Activated CD4-positive, CD25-positive, alpha-beta regulatory T cell treated with anti-CD3 and anti-CD28 coated beads, Interleukin-2, amount 50 U/mL, for 72 hours (primary cell): ENCODE measurements at places on chromosomes 1 and 21.

- DNase-seq: no peak
Measured at GRCh38 chr1:240151136-240151735, 59.6 kb downstream of the FMN2 start.

DNA sequence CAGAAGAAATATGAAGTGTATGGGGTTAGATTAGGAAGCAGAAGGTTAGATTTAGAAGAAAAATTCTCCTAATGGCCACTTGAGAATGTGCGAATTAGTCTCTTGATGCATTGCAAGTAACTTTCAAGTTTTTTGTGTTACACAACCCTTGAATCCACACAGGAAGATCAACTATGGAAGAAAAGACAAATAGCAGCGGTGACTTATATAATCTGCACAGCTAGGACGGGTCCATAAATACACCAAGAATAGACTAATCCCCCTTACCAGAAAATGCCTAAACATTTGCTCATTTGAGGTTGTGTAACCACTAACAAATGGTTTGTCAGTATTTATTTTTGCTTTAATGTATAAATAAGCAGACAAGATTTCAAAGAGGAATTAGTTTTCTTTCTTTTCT lies 182.6 kb downstream of the TGFB2 start:
- DNase-seq: no peak

DNA sequence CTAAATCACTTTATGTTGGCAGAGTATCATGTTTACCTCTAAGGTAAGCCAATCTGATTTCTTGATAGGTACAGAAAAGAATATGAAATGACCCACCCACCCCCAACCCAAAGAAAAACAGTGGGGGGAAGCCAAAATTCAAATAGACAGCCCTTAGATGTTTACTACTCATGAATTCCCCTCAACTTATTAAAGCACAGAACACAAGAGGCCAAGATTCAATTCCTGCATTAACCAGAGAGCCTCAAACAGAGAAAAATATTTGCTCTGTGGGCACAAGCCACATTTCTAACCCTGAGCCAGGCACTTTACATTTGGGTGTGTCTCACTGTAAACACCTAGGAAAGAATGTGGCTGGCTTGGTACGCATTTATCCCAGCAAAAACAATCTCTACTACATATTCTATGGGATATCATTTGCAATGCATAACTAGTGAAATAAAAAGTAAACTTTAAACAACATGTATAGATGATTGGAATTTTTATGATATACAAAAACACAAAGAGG lies 84.3 kb downstream of the PTPN14 start:
- DNase-seq: no peak

DNA sequence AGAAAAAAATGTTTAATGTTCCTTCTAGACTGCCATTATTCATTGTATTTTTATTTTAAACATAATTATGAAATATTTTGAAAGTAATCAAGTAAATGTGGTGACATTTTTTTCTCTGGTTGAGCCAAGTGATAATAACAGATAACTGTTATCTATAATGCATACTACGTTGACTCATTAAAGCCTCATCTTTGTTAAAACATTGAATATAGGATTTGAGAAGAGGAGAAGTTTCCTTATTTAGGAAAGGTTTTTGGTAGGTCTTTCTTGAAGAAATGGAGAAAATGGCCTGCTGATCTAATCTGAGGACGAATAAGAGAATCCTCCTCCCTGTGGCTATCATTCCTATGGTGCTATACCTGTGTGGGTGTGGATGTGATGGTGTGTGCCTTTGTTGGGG lies 89.0 kb downstream of the NFIA start:
- no peak for DNase-seq

GRCh38 chr1:217039926-217040325 lies 316.7 kb upstream of the ESRRG start:
- DNase-seq: no peak

GRCh38 chr1:59597420-59598119 lies 217.2 kb upstream of the HOOK1 start:
- DNase-seq: no peak

DNA sequence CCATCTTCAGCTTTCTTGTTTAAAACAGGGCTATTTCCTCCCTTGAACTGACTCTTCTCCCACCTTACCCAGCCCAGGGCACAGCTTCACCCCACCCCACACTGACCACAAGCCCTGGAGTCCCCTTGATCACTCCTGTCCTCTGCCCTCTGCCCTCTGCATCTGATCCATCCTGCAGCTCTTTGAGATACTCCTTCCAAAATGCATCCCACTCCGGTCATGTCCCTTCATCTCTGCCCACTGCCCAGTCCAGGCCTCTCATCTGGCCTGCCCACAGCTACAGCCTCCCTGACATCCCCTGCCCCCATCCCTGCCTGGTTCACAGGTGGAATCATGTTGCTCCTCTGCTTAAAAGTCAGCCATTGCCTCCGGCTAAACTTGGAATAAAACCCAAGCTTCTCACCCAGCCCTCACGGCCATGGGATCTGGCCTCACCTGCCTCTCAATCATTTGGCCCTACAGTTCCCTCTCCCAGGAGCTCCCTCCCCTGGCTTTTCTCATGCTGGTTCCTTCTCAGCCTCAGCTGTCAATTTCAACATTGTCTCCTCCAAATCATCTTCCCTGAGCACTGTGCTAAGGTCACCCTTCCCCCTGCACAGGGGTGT lies 202.0 kb downstream of the MATN1 start:
- DNase-seq: peak; percentile 9

- DNase-seq: no peak
Measured at GRCh38 chr21:32281531-32281930, 2.7 kb upstream of the MIS18A start.

DNA sequence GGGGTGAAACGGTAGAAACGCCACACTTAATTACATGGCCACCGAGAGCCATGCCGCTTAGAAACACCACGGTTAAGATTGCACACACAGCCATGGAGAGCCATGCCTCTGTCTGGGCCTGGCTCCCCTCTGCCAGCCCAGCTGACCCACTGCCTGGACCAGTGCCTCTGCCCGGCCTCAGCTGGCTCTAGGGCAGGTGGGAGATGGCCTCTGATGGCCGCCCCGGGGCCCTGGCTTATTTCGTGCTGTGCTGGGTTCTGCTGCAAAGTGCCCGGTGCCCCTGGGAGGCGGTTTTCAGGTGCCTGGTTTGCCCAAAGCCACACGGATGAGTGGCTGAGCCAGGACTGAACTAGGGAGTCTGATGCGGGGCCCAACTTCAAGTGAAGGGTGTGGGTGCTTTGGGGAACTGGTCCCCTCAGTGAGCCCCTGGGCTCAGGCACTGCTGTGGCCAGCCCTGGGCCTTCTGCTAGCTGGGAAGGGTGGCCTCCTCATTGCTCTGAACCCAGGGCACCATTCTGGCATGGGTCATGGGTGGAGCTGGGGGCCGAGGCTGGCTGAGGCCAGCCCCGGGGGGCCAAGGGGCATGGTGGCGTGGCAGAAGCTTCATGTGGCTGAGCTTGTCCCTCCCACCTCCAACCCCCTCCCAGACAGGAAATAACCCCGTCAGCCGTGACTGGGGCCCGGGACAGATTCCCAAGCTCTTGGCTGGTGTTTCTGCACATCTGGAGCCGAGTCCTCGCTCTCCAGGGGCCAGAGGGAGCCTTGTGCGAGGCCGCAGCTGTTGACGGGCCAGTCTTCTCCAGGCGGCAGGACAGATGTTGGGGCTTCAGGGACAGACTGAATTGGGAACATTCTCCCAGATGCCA lies 1.9 kb upstream of the GPR153 start:
- no peak for DNase-seq

GRCh38 chr1:219582296-219582695 lies 30.6 kb downstream of the ZC3H11B start:
- no peak for DNase-seq
